ENCODE measurements at places on chromosomes 1 and 21.

GRCh38 chr1:15409388-15410222, at the start of gene EFHD2:
Gene EFHD2 (plus strand): TSS chr1:15409888. CDS start chr1:15409972, 84 bp downstream.
- peak; percentile 83 for DNase-seq
- peak within 1 kb of the TSS; percentile 79 for H3K4me3 ChIP-seq
- peaks cover 23% of the 10 kb centered on the region for H3K4me1 ChIP-seq
- H3K36me3 ChIP-seq: peaks cover 34% of the 10 kb centered on the region
- H3K27ac ChIP-seq: peak within 1 kb of the TSS; percentile 86
- H3K27me3 ChIP-seq: peaks cover 14% of the 10 kb centered on the region

GRCh38 chr21:20882462-20883407, 115.5 kb upstream of the NCAM2 start:
- no peak overlapping the region for H3K27ac ChIP-seq
- no peaks in the 10 kb centered on the region for H3K36me3 ChIP-seq
- H3K4me1 ChIP-seq: no peaks in the 10 kb centered on the region
- H3K27me3 ChIP-seq: no peaks in the 10 kb centered on the region
- no peak overlapping the region for H3K4me3 ChIP-seq
- DNase-seq: peak; percentile 3

DNA sequence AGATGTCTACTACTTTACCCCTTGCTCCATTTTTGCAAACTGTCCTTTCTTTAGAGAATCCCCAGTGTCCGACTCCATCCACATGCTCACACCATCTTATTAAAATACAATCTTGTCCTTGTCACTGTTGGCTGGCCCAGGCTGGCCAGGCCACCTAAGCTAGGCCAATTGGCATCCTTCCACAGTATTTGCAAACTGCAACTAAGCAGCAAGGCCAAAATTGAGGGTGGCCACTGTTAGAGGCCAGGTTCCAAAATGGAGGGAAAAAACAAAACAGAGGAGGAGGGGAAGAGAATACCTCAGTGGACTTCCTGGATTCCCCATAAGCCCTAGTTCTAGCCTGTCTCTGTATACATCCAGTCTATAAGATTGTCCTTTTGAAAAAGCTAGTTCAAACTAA, 4.3 kb downstream of the FAM89A start:
- H3K27ac ChIP-seq: no peak overlapping the region
- H3K4me3 ChIP-seq: no peak overlapping the region
- H3K4me1 ChIP-seq: peaks cover 18% of the 10 kb centered on the region
- H3K36me3 ChIP-seq: peaks cover 20% of the 10 kb centered on the region

GRCh38 chr1:31423418-31423947, 10.5 kb downstream of the SERINC2 start:
- no peak overlapping the region for H3K27ac ChIP-seq
- peaks cover 18% of the 10 kb centered on the region for H3K36me3 ChIP-seq
- no peak for DNase-seq
- no peak overlapping the region for H3K4me3 ChIP-seq

DNA sequence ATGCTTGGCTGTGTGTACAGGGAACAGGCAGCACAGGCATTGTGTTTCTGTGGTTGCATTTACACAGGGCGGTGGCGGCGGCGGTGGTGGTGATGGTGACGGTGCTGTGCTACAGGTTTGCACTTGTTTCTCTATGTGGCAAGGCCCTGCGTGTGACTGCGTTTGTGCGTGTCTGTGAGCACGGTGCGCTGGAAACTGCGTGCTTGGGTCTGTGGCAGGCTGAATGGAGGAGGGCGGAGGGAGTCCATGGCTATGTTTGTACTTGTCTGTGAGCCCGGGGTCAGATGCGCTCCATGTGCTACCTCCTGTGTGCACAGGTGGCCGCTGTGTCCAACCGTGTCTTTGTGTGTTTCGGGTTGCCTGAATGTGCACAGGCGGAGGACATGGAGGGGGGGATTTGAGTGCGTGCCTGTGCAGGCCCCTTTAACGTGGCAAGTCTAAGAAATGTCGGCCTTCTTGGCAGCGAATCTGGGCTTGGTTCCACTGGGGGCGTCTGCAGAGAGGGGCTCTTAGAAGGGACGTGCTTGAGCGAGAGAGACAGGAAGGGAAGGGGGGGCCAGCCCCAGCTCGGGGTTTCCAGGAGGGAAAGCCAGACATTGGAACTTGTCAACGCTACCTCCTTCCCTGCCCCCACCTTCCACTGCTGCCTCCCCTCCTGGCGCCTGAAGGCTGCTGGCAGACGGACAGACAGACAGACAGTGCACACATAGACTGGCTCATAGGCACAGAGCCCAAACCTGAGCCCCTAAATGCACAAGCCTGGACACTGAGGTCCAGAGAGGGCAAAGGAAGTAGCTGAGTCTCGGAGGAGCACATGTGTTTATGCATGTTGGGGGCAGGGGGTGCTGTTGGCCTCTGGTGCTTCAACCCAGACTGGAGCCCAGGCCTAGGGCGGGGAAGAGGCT, 32.7 kb upstream of the WASF2 start:
- no peak for DNase-seq
- no peaks in the 10 kb centered on the region for H3K27me3 ChIP-seq
- no peak overlapping the region for H3K4me3 ChIP-seq
- H3K27ac ChIP-seq: no peak overlapping the region
- H3K36me3 ChIP-seq: no peaks in the 10 kb centered on the region

GRCh38 chr1:19317126-19317910, 5.2 kb downstream of the SLC66A1 start:
- peaks cover 13% of the 10 kb centered on the region for H3K36me3 ChIP-seq
- H3K4me1 ChIP-seq: peaks cover 16% of the 10 kb centered on the region
- H3K27ac ChIP-seq: no peak overlapping the region
- H3K27me3 ChIP-seq: no peaks in the 10 kb centered on the region

GRCh38 chr1:178493301-178493741, 3.4 kb downstream of the CLEC20A start:
- DNase-seq: no peak
- H3K27ac ChIP-seq: no peak overlapping the region
- H3K27me3 ChIP-seq: peaks cover 12% of the 10 kb centered on the region
- no peaks in the 10 kb centered on the region for H3K4me1 ChIP-seq

- no peak overlapping the region for H3K27ac ChIP-seq
- no peaks in the 10 kb centered on the region for H3K36me3 ChIP-seq
- H3K27me3 ChIP-seq: no peaks in the 10 kb centered on the region
- no peak overlapping the region for H3K4me3 ChIP-seq
- DNase-seq: no peak
- no peaks in the 10 kb centered on the region for H3K4me1 ChIP-seq
Measured at GRCh38 chr1:98766255-98766654, 104.7 kb downstream of the SNX7 start.

DNA sequence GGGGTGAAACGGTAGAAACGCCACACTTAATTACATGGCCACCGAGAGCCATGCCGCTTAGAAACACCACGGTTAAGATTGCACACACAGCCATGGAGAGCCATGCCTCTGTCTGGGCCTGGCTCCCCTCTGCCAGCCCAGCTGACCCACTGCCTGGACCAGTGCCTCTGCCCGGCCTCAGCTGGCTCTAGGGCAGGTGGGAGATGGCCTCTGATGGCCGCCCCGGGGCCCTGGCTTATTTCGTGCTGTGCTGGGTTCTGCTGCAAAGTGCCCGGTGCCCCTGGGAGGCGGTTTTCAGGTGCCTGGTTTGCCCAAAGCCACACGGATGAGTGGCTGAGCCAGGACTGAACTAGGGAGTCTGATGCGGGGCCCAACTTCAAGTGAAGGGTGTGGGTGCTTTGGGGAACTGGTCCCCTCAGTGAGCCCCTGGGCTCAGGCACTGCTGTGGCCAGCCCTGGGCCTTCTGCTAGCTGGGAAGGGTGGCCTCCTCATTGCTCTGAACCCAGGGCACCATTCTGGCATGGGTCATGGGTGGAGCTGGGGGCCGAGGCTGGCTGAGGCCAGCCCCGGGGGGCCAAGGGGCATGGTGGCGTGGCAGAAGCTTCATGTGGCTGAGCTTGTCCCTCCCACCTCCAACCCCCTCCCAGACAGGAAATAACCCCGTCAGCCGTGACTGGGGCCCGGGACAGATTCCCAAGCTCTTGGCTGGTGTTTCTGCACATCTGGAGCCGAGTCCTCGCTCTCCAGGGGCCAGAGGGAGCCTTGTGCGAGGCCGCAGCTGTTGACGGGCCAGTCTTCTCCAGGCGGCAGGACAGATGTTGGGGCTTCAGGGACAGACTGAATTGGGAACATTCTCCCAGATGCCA, 1.9 kb upstream of the GPR153 start:
- no peak for DNase-seq
- no peaks in the 10 kb centered on the region for H3K27me3 ChIP-seq
- H3K4me3 ChIP-seq: no peak overlapping the region
- no peak overlapping the region for H3K27ac ChIP-seq

- H3K4me1 ChIP-seq: peaks cover 9% of the 10 kb centered on the region
- H3K27me3 ChIP-seq: no peaks in the 10 kb centered on the region
- no peak for DNase-seq
- H3K27ac ChIP-seq: no peak overlapping the region
- H3K4me3 ChIP-seq: no peak overlapping the region
Measured at GRCh38 chr1:15231714-15232201, 15.3 kb upstream of the FHAD1 start.

- H3K27me3 ChIP-seq: peaks cover 33% of the 10 kb centered on the region
- H3K4me1 ChIP-seq: no peaks in the 10 kb centered on the region
- no peak overlapping the region for H3K27ac ChIP-seq
- H3K36me3 ChIP-seq: no peaks in the 10 kb centered on the region
Measured at GRCh38 chr1:47738560-47739182, 258.5 kb downstream of the TRABD2B start.

DNA sequence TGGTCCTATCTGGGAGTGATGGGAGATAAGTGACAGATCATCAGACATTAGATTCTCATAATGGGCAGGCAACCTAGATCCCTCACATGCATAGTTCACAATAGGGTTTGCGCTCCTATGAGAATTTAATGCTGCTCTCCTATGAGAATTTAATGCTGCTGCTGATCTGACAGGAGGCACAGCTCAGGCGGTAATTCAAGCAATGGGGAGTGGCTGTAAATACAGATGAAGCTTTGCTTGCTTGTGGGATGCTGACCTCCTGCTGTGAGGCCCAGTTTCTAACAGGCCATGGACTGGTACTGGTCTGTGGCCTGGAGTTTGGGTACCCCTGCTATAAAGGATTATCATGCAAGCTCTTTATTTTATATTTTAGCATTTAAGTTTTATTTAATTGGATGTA, 72.0 kb downstream of the ZMYM4 start:
- no peak overlapping the region for H3K27ac ChIP-seq
- no peaks in the 10 kb centered on the region for H3K4me1 ChIP-seq
- no peaks in the 10 kb centered on the region for H3K27me3 ChIP-seq

DNA sequence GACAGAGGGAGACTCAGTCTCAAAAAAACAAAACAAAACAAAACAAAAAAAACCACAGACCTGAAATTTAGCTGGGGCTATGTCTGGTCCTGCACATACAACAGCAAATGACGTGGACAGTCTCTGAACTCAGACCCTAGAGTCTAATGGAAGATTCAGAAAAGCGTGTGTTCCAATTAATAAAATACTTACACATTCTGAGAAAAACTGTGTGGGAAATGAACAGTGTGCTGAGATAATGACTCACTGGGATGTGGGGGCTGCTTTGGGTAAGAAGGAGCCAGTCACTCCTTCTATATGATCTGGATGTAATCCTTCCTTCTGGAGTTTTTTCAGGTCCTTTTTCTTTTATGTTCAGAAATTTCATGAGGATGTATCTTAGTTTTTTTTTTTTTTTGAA, 29.4 kb downstream of the CLDN14 start:
- peaks cover 16% of the 10 kb centered on the region for H3K4me1 ChIP-seq
- no peaks in the 10 kb centered on the region for H3K27me3 ChIP-seq
- H3K36me3 ChIP-seq: peaks cover 13% of the 10 kb centered on the region

- H3K27ac ChIP-seq: no peak overlapping the region
- H3K4me3 ChIP-seq: no peak overlapping the region
- no peaks in the 10 kb centered on the region for H3K4me1 ChIP-seq
- peaks cover 76% of the 10 kb centered on the region for H3K27me3 ChIP-seq
- H3K36me3 ChIP-seq: no peaks in the 10 kb centered on the region
- no peak for DNase-seq
Measured at GRCh38 chr1:33601751-33602150, 129.3 kb downstream of the ZSCAN20 start.

- H3K4me3 ChIP-seq: no peak overlapping the region
- H3K27me3 ChIP-seq: peaks cover 47% of the 10 kb centered on the region
- DNase-seq: no peak
- peaks cover 11% of the 10 kb centered on the region for H3K4me1 ChIP-seq
- peaks cover 3% of the 10 kb centered on the region for H3K36me3 ChIP-seq
Measured at GRCh38 chr1:207968521-207969009, 57.6 kb upstream of the CD34 start.

- peak; percentile 32 for DNase-seq
- H3K4me3 ChIP-seq: peak overlapping the region; percentile 58
- no peaks in the 10 kb centered on the region for H3K27me3 ChIP-seq
- H3K36me3 ChIP-seq: peaks cover 32% of the 10 kb centered on the region
- peak overlapping the region; percentile 81 for H3K27ac ChIP-seq
- peaks cover 51% of the 10 kb centered on the region for H3K4me1 ChIP-seq
Measured at GRCh38 chr21:35046880-35047229, 2.2 kb downstream of the RUNX1 start.

- DNase-seq: peak; percentile 58
- H3K4me1 ChIP-seq: peaks cover 55% of the 10 kb centered on the region
- H3K27ac ChIP-seq: peak overlapping the region; percentile 91
- H3K36me3 ChIP-seq: peaks cover 99% of the 10 kb centered on the region
- H3K27me3 ChIP-seq: no peaks in the 10 kb centered on the region
Measured at GRCh38 chr1:16145662-16146278, 10.1 kb downstream of the EPHA2 start.

DNA sequence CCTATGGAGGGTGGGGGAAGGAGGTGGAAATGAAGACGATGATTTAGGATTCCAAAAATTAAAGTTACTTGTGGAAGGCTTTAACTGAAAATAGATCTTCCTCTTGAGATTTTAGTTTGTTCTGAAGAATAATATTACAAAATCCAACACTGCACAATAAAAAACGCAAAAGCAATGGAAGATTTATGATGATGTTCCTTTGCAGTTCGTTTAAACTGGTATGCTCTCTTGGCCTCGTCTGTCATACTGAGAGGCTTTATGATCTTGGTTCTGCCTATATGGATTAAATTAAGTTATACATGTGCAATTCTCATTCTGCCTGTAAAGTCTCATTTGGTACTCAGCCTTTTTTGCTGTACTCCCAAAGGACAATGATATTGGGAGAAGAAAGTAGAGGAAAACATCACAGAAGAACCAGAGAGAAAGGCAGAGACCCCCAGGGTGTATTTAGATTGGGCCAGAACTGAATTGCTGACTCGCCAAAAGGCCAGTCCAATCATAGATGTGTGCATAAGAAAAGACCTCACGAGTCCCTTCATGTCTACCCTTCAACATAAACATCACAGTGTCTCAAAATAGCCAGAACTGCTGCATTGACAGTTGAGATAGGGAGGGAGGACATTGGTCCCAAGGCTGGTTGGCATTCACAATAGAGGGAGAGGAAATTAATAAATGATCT, 188.6 kb downstream of the GREM2 start:
- H3K36me3 ChIP-seq: no peaks in the 10 kb centered on the region
- peaks cover 9% of the 10 kb centered on the region for H3K4me1 ChIP-seq
- no peaks in the 10 kb centered on the region for H3K27me3 ChIP-seq
- DNase-seq: no peak

GRCh38 chr1:186681121-186681520, 898 bp upstream of the PTGS2 start:
- peak overlapping the region; percentile 82 for H3K4me3 ChIP-seq
- peaks cover 25% of the 10 kb centered on the region for H3K4me1 ChIP-seq
- no peaks in the 10 kb centered on the region for H3K27me3 ChIP-seq
- peaks cover 40% of the 10 kb centered on the region for H3K36me3 ChIP-seq
- H3K27ac ChIP-seq: peak overlapping the region; percentile 82
- DNase-seq: no peak

GRCh38 chr1:8701794-8702471, 115.5 kb downstream of the RERE start:
- peaks cover 10% of the 10 kb centered on the region for H3K4me1 ChIP-seq
- peak overlapping the region; percentile 84 for H3K4me3 ChIP-seq
- peak overlapping the region; percentile 93 for H3K27ac ChIP-seq
- H3K36me3 ChIP-seq: peaks cover 26% of the 10 kb centered on the region
- no peaks in the 10 kb centered on the region for H3K27me3 ChIP-seq

- H3K27ac ChIP-seq: no peak overlapping the region
- H3K36me3 ChIP-seq: peaks cover 28% of the 10 kb centered on the region
- DNase-seq: peak; percentile 88
- peaks cover 14% of the 10 kb centered on the region for H3K4me1 ChIP-seq
- H3K27me3 ChIP-seq: peaks cover 16% of the 10 kb centered on the region
Measured at GRCh38 chr1:227788271-227789083, 27.0 kb upstream of the PRSS38 start.

Measured in Calu3 (cell line).